Mucosa of gallbladder (tissue), 1 donor: ENCODE measurements at places on chromosomes 7 and 10. TPM values are rescaled to one million over a fixed set of nuclear protein-coding genes. Genes with fewer than 3 reads are reported as not detected.

DNA sequence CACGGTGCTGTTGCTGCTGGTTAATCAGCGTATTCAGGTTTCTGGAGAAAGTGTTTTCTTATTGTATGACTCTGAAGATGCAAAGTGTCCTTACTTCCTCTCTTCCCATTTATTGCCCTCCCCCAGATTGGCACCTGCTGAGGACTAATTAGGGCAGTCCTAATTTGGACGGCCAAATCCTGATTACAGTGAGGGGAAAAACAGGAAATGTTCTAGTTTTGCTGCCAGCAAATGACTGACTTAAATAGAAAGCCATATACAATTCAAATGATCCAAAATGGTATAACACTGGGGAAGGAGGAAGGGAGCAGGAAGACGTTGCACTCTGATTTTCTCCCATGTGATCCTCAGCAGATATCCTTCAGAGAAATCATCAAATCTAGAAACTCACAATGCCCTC, 222.4 kb upstream of the LRGUK start:
- DNase-seq, result no peak

- DNase-seq, result no peak
Observed at GRCh38 chr10:31483546-31483945, 164.5 kb downstream of the ZEB1 start.

- no peak for DNase-seq
Observed at GRCh38 chr7:30721211-30721610, 30.7 kb upstream of the INMT start.

- peak; percentile 85 for DNase-seq
Observed at GRCh38 chr7:20330239-20330927, at the start of gene ITGB8. Gene ITGB8, plus strand, starts transcription at chr7:20330900. Its CDS starts 907 bp downstream, at chr7:20331807.

The ABCB1 gene
- 181 TPM for total RNA-seq

DNA sequence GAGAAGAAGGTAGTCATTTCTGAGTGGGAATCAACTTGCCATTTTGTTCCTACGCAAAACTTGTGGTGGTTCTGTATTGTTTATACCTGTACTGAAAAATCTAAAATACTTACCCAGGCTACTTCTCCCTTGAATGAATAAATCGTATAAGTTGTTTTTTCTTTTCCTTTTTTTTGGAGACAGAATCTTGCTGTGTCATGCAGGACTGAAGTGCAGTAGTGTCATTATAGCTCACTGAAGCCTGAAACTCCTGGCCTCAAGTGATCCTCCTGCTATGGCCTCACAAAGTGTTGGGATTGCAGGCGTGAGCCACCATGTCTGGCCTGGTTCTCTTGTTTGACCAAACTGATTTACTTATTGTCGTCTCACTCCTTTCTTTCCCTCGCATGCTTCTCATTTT, 27.9 kb downstream of the LUC7L2 start:
- no peak for DNase-seq

The C10orf62 gene
- total RNA-seq, result 1.0 TPM

The TMEM270 gene
- not detected for total RNA-seq

The NEUROD6 gene
- total RNA-seq, result not detected

The PTF1A gene
- total RNA-seq, result not detected

DNA sequence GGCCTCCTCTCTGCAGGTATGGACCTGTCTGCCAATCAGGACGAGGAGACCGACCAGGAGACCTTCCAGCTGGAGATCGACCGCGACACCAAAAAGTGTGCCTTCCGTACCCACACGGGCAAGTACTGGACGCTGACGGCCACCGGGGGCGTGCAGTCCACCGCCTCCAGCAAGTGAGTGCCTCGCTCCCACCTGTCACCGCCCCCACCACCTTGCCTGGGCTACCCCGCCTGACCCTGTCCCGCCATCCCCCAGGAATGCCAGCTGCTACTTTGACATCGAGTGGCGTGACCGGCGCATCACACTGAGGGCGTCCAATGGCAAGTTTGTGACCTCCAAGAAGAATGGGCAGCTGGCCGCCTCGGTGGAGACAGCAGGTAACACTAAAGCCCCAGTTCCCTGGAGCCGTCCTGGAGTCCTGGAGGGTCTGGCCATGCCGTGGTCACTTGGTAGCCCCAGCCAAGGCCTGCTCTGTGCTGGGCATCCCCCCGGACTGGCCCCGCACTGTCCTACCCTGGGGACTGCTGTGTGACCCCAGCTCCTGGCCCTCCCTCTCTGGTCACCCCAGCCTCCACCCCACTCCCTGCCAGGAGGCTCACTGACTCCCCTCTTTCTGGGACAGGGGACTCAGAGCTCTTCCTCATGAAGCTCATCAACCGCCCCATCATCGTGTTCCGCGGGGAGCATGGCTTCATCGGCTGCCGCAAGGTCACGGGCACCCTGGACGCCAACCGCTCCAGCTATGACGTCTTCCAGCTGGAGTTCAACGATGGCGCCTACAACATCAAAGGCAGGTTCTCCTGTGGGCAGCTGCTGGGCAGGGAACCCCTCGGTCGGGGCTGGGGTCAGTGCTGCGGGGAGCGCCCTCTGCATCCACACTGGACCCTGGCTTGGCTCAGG, 178.0 kb downstream of the RNF216 start:
- no peak for DNase-seq

DNA sequence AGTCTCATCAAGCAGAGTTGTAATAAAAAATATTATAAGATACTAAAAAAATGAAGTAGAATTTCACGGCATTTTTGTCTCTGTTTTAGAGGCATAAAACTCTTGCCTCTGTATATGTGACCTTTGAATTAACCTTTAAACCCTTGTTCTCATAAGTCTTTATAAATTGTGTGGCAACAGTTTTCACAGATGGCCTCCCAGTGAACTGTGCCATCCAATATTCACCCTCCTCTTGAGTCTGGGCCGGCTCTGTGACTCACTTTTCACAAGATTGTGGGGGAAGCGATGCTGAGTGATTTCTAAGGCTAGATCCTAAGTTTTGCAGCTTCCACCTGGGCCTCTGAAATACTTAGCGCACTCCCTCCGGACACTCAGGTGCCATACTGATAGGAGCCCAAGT, 4.6 kb upstream of the USP6NL start:
- DNase-seq, result no peak

DNA sequence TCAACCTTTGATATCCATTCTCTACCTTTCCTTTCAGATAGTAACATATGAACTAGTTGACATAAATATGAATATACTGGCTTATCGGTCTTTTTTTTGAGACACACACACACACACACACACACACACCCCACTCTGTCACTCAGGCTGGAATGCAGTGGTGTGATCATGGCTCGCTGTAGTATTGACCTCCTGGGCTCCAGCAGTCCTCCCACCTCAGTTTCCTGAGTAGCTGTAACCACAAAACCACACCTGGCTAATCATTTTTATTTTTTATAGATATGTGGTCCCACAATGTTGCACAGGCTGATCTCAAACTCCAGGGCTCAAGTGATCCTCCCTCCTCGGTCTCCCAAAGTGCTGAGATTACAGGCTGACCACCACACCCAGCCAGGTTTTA, 14.2 kb upstream of the NT5C3A start:
- no peak for DNase-seq

The SAMD9 gene
- total RNA-seq, result 12.8 TPM

The CLRN3 gene
- 40.8 TPM for total RNA-seq

DNA sequence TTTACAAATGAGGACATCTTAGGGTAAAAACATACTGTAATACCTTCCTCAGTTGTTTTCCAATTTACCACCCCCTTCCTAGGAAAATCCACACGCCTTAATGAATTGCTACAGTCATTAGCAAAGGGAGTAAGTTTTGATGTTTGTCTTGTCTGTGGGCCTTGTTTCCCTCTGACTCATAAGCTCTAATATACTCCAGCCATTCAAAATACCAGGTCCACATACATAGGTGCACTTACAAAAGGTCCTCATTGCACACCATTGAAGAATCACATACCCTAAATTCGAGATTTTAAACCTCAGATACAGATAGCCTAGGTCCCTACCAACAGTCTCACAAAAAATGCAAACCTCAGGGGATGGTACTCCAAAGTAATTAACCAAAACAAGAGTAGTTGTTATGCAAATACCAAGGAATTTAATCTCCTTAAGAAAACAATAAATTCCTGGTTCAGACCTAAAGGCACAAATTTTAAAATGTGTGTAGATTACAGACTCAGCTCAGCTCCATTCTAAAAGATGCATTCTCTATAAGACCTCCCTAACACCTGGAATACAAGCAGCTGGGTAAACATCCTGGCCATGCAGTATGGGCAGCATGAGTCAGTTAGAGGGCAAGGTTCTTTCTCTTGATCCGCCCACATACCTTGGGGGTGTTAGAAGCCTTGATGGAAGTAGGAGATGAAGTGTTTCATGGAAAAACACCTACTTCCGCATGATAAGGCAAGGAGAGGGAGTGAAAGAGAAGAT, 3.0 kb upstream of the LIPK start:
- DNase-seq, result no peak

The DGKI gene
- 3.1 TPM for total RNA-seq

The SPAM1 gene
- not detected for total RNA-seq

GRCh38 chr7:153397459-153397858, 637.9 kb downstream of the ACTR3B start:
- DNase-seq, result no peak

The NMT2 gene
- total RNA-seq, result 23.3 TPM

DNA sequence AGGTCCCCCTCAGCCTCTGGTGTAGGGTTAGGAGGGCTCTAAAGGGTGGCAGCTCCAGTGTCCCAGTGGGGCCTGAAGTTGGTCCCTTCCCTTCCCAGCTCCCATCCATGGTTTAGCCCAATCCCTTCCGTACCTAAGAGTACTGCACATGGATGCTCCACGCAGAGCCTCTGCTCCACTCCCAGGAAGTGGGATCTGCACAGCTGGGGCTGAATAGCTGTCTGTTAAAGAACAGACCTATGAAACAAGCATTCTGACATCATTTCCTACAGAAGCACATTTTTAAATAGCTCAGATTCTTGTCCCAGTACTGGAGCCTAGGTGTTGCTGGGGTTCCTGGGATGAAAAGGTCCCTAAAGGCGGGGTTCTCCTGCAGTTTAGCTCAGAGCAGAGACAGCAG, 135.9 kb downstream of the ZMYND11 start:
- no peak for DNase-seq

The PARG gene
- 31.7 TPM for total RNA-seq

- no peak for DNase-seq
Observed at GRCh38 chr7:114917211-114917839, 4.6 kb upstream of the MDFIC start.

DNA sequence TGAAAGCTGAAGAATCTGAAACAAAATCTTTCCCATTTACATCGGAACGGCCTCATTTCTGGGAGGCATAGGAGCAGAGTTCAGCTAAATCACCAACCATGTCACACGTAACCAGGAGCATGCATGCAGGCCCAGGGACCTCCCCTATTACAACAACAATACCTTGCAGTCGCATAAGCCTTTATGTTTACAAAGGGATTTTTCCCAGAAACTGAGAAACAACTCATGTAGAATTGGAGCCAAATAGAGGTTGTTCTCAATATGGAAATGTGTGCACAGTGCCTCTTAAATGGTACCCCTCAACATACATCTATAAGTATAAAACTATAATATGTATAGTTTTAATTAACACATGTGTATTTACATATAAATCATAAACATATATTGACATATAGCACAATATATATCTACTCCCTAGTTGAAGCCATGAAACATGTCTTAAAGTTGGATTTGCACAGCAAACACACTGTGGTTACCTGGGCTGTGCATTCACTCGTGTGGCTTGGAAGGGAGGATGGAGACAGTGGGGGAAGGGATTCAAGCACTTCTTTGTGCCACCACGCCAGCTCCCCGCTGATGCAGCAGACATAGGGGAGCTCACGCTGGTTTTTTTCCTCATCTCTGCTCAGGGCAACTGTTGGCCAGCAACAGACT, 35.0 kb upstream of the DGKI start:
- DNase-seq, result no peak

The PRTFDC1 gene
- total RNA-seq, result 12.0 TPM

The GIMAP8 gene
- total RNA-seq, result 11.4 TPM

- no peak for DNase-seq
Observed at GRCh38 chr7:8365499-8366110, 67.8 kb upstream of the NXPH1 start.

GRCh38 chr10:44650691-44651661, 260.2 kb upstream of the TMEM72 start:
- no peak for DNase-seq

GRCh38 chr10:131205556-131205955, 106.0 kb downstream of the TCERG1L start:
- DNase-seq, result no peak

The AMZ1 gene
- 0.35 TPM for total RNA-seq

- DNase-seq, result no peak
Observed at GRCh38 chr10:9302140-9302746, 1247.8 kb downstream of the GATA3 start.

GRCh38 chr10:119353421-119353820, 146.1 kb downstream of the GRK5 start:
- DNase-seq, result no peak

GRCh38 chr10:86411281-86411841, 44.8 kb upstream of the GRID1 start:
- DNase-seq, result peak; percentile 29

- DNase-seq, result no peak
Observed at GRCh38 chr10:120891365-120891764, 40.2 kb downstream of the WDR11 start.

- peak; percentile 38 for DNase-seq
Observed at GRCh38 chr10:60236869-60237524, 152.7 kb downstream of the ANK3 start.

- no peak for DNase-seq
Observed at GRCh38 chr10:1661859-1662437, 75.4 kb downstream of the ADARB2 start.

DNA sequence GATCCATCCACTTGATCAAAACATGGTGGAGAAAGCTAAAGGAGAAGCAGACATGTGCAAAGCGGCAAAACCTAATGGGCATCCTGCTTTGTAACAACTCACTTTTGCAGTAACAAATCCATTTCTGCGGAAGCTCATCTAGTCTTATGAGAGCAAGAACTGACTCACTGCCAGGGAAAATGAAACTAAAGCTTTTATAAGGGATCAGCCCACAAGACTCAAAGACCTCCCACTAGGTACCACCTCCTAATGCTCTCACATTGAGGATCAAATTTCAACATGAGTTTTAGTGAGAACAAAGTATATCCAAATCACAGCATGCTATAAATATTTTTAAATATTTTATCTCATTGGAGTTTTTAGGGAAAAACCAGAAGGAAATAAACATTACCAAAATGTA, 120.1 kb upstream of the GNAI1 start:
- DNase-seq, result no peak
